ENCODE measurements at places on chromosomes 4 and X.

GRCh38 chr4:40473578-40474388 is 138.7 kb downstream of the CHRNA9 start:
- DNase-seq, result no peak

GRCh38 chrX:16807976-16808542 is 21.8 kb downstream of the TXLNG start:
- DNase-seq, result no peak

DNA sequence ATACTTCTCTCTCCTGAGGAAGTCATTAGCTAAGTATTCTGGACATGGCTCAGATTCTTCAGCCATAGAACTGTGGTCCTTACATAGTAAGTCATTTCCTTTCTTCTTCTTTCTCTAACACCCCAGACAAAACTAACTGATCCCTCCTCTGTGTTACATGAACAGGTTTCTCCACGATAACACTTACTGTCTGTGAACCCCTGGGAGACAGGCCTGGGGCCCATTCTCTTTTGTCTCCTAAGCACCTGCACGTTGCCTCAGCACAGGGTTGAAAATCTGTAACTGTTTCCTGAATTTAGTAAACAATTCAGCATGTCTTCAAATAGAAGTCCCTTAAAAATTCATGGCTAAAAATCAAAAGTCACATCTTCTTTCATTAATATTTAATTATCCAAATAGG is 24.7 kb downstream of the APBB2 start:
- DNase-seq, result no peak

DNA sequence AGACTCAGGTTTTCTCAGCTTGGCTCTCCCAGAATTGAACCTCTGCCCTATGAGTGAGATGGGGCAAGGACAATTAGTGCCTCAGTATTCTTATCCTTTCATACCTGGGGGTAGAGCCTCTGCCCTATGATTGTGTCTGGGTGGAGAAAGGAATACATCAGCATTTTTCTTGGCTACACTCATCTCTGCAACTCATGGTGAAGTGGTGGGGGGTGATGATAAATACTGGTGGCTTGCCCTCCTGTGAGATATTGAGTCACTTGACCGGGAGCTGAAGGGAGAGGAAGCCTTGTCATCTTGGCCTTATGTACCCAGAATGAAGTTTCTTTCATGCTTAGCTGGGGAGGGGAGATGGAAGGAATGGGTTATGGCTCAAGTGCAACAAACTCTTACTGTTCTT is 71.3 kb upstream of the ENOX2 start:
- no peak for DNase-seq

GRCh38 chr4:78926826-78927225 is 12.4 kb downstream of the PAQR3 start:
- no peak for DNase-seq

- DNase-seq, result no peak
Measured at GRCh38 chrX:16633754-16634153, 16.2 kb upstream of the S100G start.

Data from stimulated activated effector memory CD8-positive, alpha-beta T cell treated with anti-CD3 and anti-CD28 coated beads, Interleukin-12 subunit alpha, Interleukin-12 subunit beta, amount 100 ng/mL, for 72 hours (primary cell).